ENCODE measurements at places on chromosomes 3 and 15. TPM values are rescaled to one million over a fixed set of nuclear protein-coding genes. Genes with fewer than 3 reads are reported as not detected.

DNA sequence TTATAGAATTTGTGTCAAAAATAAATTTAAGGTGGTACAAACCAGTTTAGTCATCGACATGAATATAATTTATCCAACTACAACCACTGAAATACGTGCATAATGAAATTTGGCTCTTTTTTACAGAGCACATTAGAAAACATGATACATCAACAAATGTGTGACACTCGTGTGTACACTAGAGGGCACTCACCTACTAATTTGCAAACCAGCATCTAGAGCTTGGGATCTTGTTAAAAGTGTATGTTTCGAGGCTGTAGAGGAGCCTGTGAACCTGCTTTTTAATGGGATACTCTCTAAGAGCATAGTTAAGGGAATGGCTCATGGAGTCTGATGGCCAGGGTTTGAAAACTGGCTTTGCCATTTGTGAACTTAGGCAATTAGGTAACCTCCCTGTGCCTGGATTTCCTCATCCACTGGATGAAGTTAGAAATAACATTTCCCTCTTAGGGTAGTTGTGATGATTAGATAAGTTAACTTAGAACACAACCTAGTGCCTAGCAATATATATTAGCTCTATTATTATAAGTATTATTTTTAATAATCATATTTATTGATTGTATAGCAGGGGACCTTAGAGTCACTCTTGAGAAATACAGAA lies 8.8 kb upstream of the CPOX start:
- no peak for DNase-seq

- DNase-seq, result no peak
Observed at GRCh38 chr15:101432982-101433381, 56.5 kb downstream of the PCSK6 start.

DNA sequence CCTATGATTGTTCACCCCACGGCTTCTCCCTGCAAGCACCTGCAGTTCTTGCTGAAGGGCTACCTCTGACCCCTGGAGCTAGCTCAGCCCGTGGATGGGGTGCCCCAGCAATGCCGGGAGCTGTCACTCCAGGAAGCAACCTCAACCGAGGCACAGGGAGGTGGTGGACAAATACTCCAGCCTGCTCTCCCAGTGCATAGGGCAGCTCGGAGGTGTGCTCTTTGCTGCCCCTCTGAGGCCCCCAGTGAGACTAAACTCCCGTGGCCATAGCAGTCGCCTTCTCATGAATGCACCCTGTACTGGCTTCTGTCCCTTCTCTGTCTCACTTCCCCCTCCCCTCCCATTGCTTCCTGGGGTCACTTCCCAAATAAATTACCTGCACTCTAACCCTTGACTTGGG lies 48.5 kb downstream of the LINGO1 start:
- DNase-seq, result no peak

Gene TBC1D5
- total RNA-seq, result 56.8 TPM

Gene SFMBT1
- total RNA-seq, result 7.5 TPM

GRCh38 chr15:100373120-100373896 lies 31.5 kb upstream of the ADAMTS17 start:
- DNase-seq, result no peak

DNA sequence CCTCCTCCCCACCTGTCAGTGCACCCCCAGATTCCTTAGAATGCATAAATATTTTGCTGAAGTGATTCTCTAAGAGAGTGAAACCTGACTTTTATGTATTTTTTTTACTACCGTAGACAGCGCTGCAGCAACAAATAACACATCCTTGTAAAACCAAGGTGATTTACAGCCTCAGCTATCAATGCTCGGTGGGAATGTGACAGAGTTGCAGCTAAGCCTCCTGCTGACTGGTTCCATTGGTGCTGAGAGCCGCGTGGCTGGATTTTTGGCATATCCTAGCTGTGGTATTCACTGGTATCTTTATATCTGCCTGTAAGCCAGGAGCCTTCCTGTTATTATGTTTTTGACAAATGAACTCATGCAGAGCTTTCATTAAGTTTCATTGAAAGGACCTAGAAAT lies 11.0 kb downstream of the FGD5 start:
- DNase-seq, result no peak

- no peak for DNase-seq
Observed at GRCh38 chr3:7867587-7867986, 634.0 kb upstream of the LMCD1 start.

DNA sequence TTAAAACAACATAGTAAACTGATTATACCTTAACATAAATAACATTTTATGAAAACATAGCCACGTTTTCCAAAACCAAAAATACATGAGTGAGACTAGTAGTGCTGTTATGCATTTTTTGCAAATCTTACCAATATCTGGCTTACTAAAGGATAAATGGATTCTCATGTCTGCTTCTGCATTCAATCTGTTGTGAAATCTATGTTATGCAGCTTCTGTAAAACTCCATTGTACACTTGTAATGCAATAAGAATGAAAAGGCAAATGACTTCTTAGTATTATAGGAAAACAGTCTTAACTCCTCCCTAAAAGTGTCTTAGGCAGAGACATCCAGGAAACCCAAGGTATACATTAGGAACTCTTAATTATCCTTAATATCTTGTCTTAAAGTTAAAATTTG lies 330.9 kb upstream of the THBS1 start:
- DNase-seq, result no peak

DNA sequence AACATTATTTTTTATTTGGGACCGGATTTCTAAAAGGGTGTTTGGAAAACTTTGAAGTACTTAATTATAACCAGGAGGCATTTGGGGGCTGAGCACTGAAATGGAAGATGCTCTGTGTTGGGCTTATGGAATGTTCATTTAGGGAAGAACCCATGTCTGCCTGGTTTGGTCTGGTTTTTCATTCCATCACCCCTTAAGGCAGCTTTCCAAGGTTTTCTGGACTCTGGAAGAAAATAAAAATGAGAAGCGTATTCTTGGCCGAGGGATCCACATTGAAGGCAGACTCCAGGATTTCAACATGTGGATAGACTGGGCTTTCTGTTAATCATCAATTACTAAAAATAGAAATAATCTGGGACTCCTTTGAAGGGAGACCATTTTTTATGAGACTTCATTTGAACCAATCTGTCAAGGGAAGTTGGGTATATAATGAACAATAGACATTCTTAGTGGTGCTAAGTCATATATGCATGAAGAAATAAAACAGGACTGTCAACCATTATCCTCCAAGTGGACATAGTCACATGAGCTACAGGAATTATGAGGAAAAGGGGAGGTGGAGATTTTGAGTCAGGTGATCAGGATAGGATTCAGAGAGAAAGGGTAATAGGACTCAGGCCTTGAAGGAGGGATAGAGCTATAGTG lies 270.5 kb upstream of the ADAMTS9 start:
- no peak for DNase-seq

Gene SPTBN5
- 2.4 TPM for total RNA-seq

DNA sequence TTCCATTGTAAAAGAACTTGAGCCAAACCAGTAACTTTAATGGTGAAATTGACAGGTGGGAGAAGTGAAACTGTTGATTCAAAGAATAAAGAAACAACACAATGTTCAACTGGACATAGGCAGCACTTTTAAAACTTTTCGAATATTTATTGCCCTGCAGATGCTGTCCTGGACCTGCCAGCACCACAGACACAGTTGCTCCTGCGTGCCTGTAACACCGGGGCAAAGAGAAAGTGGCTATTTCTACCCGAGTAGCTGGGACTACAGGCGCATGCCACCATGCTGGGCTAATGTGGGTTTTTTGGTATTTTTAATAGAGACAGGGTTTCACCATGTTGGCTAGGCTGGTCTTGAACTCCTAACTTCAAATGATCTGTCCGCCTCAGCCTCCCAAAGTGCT lies 7.4 kb downstream of the IL5RA start:
- no peak for DNase-seq

Gene TJP1
- total RNA-seq, result 94.6 TPM

DNA sequence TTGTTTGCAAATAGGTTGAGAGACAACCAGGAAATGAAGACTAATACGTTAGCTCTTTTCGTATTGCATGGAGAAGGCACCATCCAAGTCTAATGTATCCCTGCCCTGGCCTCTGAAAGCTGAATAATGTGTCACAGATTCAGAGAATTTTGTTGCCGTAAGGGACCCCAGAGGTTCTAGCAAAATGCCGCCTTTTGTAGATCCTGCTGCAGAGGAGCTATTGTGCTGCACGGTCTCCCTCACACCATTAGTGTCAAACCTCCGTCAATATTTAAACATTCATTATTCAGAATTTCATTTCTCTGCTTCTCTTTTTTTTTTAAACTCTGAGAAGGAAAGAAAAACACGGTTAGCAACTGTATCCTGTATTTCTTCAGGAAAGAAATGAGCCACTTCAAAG lies 238.7 kb downstream of the EPHB1 start:
- DNase-seq, result no peak

Gene GRAMD1C
- total RNA-seq, result 1.4 TPM

- DNase-seq, result peak; percentile 36
Observed at GRCh38 chr15:95025924-95026728, 794.8 kb downstream of the MCTP2 start.

DNA sequence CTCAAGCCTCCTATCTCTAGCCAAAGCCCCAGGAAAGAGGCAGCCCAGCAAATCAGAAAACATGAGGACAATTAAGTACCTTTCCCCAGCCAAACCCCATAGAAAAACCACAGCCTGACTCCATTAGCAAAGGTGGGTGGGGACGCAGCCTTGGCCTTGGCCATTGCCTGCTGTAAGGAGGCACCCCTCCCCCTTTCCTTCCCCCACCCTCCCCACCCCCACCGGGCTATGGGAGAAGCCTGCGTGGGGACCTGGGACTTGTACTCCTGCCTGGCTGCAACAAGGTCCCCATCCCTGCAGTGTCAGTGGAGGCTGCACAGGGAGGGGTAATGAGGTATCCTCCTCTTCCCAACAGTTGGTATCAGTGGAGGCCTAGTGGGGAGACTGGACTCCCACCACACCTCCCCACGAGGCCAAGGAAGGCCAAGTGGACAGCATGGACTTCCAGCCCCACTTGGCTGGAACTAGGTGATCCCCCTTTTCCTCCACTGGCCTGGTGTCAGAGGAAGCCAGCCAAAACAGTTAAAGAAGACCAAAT lies 20.5 kb downstream of the PRR23E start:
- no peak for DNase-seq

DNA sequence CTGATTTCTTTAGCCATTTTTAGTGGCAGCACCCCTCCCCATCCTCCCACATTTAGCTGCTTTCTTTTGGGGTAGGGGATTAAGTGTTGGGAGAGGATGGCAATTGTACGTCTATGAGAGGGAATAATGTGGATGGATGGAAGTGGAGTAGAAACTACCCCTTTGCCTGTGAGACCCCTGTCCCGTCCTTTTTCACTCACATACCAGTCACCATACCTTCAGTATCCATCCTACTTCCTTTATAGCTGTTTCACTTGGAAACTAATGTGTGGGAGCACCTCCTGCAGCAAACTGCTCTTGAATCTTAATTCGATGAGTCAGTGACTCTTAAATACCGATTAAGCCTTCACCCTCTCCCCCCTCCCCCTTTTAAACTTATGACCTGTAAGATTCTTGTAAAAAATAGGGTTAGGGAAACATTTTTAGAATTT lies 730 bp downstream of the SPRED1 start:
- no peak for DNase-seq

DNA sequence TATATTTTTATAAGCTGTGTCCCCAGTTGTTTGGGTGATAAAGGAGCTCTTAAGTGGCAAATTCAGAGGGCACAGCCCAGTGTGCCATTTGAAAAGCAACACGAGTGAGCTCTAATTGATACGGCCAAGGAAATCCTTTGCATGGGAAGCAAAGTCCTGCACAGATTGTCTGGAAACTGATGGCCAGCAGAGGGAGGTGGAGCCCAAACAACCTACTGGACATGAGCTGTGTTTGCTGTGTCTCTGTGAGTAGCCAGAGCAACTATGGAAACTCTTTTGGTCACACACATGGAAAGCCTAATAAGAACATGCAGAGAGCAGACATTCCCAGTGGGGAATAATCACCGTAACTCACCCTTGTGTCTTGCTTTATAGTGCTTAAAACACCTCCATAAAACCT lies 24.4 kb downstream of the ONECUT1 start:
- no peak for DNase-seq
